ENCODE measurements at places on chromosomes 11 and 22.

DNA sequence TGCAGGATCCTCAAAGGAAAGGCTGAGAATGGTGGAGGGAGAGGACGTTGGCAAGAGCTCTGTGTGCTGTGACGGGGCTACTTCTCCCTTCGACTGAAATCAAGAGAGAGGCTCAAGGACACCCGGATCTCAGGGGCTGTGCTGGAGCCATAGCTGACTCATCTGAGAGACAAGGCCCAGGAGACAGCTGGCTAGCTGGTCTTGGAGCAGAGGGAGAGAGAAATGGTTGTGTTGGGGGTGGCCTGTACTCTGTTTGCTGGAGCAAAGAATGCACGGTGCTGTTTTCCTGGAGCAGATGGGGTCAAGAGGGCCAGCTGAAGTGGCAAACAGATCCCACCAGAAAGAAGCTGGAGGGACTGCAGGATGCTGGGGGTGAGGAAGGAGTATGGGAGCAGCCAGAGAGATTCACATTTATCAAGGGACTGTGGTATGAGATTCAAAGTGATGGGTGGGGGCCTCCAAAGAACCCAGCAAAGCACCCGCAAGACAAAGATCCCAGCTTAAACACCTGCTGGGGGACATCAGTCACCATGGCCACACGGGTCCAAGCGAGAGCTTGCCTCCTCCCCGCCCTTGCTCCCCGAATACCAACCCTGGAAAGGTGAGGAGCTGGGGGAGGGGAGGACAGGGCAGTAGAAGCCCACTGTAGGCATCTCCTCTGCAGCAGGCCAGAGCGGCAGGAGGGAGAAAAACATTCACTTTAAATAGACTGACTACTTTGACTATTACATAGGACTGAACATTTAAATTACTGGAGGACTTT, 40.8 kb downstream of the MAP6 start:
- no peak for DNase-seq

DNA sequence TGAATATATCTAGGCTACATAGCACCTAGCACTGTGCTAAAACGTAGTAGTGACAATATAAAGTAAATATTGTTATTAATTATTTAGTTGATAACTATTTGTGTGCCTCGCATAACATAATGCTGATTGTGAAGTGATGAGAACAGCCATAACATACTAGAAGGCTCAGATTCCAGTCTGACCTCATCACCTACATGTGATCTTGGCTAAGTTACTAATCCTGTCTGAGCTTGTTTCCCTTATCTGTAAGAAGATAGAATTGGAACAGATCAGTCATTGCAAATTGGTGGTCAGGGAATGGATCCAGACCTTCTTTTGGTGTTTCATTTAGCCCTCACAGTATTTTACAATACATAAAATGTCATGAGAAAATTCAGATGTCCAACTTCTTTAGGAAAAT, 103.4 kb upstream of the SEZ6L start:
- DNase-seq, result no peak

DNA sequence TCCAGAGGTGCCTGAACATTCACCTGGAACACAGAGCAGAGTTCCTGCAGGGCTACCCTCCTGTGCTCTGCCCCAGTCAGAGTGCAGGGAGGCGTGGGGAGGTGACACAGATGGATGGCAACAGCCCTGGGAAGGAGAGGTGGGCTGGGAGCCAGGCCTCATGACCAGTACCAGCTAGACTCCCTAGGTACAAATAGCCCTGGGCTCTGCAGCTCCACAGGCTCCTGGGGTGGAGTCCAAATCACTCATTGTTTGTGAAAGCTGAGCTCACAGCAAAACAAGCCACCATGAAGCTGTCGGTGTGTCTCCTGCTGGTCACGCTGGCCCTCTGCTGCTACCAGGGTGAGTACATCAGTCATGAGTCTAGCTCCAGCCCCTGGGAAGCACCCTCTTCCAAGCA, at the start of gene SCGB1D2:
Gene SCGB1D2, plus strand, starts transcription at position 219 of the 400 bp plus-strand sequence. Its CDS starts 69 bp downstream, at position 288.
- no peak for DNase-seq

GRCh38 chr22:41557401-41558240, 3.2 kb upstream of the CSDC2 start:
- DNase-seq, result no peak

DNA sequence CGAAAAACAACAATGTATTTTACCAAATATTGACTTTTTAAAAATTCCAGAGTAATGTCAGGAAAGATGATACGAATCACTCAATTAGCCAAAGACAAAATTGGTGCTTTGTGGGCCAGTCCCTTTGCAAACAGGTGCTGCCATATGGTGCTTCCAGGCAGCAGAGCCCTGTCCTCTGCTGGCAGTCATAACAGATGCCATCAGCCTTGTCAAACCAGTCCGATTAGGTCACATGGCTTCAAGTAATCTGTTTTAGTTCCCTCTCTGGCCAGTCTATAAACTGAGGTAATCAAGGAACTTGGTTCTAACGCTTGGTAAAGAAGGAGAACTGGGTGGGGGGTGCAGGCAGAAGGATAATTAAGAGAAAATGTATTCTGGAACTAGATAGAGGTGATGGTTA, 49.1 kb upstream of the CAPRIN1 start:
- DNase-seq, result no peak

GRCh38 chr22:36232715-36233401, 6.5 kb downstream of the APOL2 start:
- DNase-seq, result no peak
